NCI-H2029 (cell line): ENCODE measurements at places on chromosomes 6 and 20.

DNA sequence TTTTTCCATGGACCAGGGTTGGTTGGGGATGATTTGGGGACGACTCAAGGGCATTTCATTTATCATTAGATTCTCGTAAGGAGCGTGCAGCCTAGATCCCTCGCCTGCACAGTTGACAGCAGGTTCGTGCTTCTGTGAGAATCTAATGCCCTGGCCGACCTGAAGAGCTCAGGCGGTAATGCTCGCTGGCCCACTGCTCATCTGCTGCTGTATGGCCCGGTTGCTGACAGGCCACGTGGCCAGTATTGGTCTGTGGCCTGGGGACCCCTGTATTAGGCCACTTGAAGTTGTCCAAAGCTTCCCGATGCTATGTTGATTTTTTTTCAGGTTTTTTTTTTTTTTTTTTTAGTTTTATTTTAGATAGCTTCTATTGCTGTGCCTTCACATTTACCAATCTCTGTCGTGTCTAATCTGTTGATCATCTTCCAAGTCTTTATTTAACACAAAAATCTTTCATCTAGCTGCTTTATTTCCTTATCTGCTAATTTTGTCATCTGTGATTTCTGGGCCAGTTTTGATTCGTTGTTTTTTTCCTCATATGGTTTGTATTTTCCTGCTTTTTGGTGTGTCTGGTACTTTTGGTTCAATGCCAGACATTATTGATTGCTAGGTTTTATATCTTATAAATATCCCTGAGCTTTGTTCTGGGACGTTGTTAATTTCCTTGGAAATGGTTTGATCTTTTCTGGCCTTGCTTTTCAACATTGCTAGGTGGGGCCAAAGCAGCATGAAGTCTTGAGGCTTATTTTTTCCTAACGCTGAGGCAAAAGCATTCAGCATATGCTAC is 41.1 kb downstream of the DYNLT1 start:
- DNase-seq = no peak

- peak; percentile 59 for DNase-seq
These were observed at the start of gene PROCR for GRCh38 chr20:35171753-35172433. PROCR (plus strand) TSS chr20:35172072; CDS start chr20:35172155, 83 bp downstream.

- DNase-seq = peak; percentile 60
These were observed 140.9 kb downstream of the NCOA3 start for GRCh38 chr20:47642624-47643023.

- DNase-seq = no peak
These were observed 636.8 kb downstream of the PRKN start for GRCh38 chr6:162090734-162091133.

DNA sequence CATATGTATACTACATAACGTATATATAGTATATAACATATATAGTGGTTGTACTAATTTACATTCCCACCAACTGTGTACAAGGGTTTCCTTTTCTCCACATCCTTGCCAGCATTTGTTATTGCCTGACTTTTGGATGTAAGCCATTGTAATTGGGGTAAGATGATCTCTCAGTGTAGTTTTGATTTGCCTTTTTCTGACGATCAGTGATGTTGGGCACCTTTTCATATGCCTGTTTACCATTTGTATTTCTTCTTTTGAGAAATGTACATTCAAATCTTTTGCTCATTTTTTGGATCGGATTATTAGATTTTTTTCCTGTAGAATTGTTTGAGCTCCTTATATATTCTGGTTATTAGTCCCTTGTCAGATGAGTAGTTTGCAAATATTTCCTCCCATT is 11.4 kb downstream of the SYNJ2 start:
- no peak for DNase-seq

DNA sequence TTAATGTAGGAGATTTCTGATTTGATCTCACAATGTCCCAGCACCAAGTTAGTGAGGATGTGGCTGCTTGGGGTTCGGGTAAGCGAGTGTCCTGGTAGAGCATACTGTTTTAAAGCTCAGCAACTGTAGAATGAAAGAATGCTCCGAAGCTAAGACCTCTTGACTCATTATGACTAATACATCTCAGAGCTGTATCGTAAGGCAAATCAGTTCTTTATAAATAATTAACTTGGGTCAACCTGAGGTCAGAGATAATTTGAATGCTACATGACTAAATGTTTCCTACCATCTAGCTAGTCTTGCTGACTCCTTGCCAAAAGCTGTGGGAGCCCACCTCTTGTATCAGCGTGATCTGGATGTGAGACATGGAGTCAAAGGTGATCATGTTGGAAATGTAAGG is 128.8 kb upstream of the PDE7B start:
- no peak for DNase-seq

GRCh38 chr20:51401496-51401895 is 141.0 kb downstream of the NFATC2 start:
- DNase-seq = no peak

DNA sequence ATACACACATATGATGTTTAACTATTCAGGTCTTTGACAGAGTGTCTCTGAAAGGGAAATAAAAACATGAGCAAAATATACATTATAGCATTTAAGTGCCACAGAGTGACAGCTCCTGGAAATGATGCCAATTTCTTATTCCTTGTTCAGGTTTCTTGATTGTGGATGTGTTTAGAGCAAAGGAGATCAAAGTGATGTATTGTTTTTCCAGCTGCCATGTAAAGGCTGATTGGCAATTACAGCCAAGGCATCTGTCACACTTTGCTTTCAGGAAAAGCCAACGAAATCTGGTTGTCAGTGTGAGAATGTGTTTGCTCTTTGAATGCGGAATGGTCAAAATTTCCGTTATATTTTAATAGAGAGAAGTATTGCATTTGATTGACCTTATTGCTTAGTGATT is 347.8 kb upstream of the FLRT3 start:
- DNase-seq = no peak

DNA sequence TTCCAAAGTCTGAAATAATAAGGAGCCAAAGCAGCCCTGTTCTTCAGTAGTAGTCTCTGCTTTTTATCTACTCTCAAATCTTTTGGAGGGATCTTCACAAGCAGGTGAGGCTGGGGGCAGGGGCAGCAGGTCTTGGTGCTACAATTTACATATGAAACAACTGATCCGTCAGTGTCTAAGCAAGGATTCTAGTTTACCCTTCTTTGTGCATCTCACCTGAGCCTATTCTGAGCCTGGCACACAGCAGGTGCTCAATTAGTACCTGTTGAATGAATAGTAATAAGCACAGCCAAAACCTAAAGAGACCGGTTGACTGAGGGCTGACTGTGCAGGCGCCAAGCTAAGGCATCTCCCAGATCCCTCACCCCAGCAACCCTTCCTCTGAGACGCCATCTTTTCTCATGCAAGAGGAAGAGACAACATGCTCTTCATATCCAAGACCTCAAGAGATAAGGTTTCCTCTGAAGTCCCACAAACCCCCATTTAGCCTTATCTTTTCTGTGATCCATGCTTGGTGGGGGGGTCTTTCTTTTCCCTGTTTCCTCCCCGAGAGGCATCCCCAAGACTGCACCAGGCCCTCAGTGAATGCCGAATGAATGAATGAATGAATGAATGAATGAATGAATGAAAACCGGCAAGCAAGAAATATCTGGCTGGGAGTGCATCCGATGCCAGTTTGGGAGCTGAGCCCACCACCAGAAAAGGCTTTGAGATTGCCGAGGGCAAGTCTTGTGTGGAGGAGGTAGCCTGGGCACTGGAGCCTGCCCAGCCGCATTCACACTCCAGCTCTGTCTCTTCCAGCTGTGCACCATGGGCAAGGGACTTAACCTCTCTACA is 2.9 kb upstream of the BMP7 start:
- DNase-seq = no peak

GRCh38 chr20:35978041-35978513 is 9.7 kb downstream of the CNBD2 start:
- no peak for DNase-seq

DNA sequence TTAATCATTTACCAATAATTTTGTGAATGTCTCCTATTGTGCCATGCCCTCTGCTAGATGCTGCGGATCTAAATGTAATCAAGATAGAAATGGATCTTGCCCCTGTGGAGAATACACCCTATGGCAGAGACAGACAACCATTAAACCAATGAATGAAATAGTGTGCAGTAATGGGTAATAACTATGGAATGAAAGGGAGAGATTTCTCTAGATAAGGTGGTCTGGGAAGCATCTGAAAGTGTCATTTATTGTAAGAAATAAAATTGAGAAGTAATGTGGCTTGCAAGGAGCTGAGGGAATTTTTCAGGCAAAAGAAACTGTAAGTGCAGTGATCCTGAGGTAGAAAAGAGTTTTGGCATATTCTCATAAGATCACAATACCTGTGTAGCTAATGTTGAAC is 430.0 kb downstream of the LMBRD1 start:
- no peak for DNase-seq

GRCh38 chr6:108004861-108005260 is 46.9 kb upstream of the SEC63 start:
- no peak for DNase-seq

GRCh38 chr6:45786355-45786781 is 229.3 kb downstream of the CLIC5 start:
- DNase-seq = no peak

DNA sequence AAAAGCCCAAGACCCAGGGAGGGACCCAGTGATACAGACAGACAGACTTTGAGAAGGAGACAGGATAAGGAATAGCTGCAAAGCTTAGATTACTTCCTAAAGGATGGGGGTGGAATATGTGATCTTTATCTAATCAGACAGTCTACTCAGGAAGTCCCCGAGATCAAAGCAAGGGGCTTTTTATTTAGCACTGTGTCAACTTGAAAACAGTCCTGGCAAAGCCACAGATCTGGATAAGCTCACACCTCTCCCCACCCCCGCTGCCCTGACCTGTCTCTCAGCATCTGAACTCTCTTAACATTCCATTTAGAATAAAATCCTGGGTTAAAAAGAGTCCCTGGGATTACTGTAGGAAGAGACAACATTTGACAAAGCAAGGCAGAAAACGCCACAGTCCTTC is 101.5 kb downstream of the ISM1 start:
- no peak for DNase-seq

DNA sequence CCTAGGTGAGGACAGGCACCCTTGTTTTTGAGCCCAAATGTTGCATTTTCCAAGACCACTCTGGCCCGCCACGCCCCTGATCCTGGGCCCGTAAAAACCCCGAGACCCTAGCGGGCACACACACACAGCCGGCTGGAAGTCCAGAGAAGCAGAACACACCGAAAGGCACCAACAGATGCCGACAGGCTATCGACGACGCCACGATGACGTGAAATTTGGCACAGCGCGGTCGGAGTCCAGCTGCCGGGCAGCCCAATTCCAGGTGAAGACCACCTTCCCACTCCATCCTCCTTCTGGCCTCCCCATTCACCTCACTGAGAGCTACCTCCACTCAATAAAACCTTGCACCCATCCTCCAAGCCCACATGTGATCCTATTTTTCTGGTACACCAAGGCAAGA is 34.0 kb upstream of the PNPLA1 start:
- DNase-seq = no peak

DNA sequence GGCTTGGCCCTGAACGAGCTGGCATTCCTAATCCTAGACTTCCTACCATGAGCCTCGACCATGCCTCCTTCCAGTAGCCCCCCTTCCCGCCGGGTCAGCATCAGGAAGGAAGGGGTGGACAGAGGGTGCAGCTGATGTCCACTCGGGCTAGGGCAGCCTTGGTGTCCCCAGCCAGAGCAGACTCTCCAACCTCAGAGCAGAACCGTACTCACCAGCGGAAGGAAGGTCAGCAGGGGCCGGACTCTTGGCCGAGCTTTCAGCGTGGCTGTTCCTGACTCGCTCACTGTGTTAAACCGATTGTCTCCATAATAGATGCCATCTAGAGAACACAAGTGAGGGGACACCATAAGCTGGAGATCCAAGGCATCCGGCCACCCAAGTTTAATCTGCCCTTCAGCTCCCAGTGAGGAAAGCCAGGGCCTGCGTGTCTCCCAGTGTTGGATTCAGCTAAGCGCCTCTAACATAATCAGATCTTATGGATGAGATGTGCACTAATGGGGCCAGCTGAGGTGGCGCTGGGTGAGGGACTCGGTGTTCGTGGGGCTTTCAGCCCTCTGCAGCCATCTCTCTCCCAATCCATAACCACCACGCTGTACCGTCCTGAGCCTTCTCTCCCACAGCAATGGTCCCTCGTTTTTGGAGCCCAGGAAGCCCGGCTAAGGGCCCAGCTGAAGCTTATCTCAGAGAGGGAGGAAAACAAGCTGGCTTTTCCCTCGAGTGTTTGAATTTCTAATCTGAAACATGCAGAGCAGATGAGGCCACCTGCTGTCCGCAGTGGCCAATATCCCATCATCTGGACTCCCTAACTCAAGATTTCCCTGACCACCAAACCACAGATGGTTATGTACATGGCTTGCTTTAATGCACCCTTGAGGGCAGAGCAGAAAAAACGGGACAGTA is 13.7 kb downstream of the C6orf132 start:
- no peak for DNase-seq

DNA sequence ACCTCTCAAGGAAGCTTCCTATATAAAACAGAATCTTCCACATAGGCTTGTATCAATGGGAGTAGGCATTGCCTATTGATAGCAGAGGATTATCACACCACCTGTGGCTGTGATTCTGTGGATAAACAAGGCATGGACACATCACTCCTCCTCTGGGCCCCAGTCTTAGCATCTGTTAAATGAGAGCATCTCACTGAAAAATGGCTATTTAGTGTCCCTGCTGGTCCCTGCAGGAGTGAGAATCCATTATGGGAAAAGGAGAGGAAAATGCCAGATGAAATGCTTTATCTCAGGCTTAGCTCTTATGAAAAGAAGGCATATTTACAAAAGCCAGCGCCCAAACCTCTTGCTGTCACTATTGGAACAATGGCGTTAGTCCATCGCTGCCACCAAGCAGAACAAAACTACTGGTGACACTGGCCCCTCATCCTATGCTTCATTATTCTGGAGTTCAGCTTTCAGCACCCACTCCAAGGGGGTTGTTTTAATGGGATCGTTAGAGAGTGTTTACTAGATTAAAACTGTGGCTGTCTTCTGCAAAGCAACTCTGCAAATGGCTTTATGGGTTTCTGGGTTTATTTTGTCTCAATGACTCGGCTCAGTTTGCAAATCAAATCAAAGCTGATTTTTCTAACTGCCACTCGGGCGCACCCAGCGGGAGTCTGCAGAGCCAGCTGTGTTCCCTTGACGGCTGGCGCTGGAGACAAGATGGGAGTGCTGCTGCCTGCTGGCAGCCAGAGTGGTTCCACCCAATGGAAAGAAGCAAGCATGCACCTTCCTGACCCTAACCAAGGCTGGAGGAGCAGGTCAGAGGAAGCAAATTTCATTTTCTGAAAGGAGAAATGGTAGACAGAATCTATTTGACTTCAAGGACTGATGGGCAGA is 658.8 kb upstream of the CHD6 start:
- no peak for DNase-seq
